ENCODE measurements at places on chromosomes 5 and 9.

- peak; percentile 14 for DNase-seq
These were observed 22.4 kb downstream of the CCL28 start for GRCh38 chr5:43389679-43390329.

GRCh38 chr9:131992906-131993657 is 86.6 kb downstream of the MED27 start:
- no peak for DNase-seq

DNA sequence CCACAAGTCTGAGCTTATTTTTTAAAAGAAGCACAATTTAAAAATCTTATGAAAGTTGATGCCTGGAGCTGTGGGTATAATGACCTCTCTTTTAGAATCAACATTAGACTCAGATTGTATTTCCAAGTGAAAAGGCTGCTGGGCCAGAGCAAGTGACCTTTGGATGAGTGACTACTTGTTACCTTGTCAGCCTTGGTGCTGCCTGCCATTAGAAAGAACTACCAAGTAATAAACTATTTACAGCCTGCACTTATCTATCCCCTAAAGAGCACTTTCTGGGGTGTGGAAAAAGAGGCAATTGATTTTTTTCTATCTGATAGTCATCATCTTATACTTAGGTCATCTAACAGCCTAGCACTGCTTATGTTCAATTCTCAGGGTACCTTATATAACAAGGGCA is 134.9 kb upstream of the FBXL17 start:
- DNase-seq: no peak

GRCh38 chr9:93574091-93574899 is 2.1 kb upstream of the PHF2 start:
- no peak for DNase-seq

DNA sequence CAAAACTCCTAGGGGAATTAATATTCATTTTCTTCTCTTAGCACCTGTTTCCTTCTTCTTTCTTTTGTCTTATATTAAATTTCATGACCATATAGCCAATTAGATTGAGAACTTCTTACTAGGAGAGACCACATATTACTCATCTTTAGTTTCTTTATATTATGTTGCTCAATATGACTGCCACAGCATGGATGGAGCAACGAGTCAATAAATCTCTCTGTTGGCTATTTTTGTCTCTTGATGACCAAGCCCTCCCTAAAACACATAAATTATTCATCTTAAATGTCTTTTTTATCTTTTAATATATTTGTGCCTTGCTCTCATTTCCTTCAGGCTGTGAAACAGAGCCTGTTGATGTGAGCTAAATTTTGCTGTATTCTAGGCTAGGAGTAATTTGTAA is 123.0 kb downstream of the ADAMTSL1 start:
- no peak for DNase-seq

DNA sequence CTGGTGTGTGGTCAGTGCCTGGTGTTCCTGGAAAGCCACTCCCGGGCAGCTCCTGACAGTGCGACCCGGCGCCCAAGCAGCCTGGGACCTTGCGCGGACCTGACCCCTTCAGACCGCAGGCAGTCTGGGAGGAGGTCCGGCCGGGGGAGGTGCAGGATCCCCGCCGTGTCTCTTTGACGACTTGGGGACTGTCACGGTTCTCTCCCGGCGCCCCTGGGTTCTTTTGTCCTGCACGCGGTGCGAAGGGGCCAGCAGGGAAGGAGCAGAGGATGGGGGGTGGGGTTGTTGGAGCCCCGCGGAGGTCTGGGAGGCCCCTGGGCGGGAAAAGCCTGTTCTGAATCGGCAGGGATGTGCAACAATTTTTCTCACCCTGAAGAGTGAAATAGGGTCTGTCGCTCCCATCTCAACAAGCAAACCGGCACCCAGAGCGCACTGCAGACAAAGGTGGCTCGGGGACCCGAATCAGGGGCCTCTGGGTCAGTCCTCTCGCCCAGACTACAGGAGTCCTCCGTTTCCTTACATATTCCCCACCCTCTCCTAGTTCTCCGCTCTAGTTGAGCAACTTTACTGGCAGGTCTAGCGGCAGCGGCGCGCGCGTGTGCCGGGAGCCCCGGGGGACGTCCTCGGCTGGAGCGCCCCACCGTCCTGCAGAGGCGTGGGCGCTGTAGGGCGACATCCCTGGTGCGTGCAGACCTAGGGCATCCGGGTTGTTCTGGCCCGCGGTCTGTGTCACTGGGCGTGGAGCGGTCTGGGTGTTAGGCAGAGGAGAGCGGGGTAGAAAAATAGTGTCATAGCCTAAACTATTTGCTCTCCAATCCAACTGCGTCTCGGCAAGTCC is 1.2 kb downstream of the VCAN start:
- DNase-seq: no peak

GRCh38 chr9:68844631-68845612 is 139.9 kb downstream of the PIP5K1B start:
- DNase-seq: peak; percentile 25

GRCh38 chr9:130805510-130806326 is 29.3 kb upstream of the ABL1 start:
- DNase-seq: no peak

GRCh38 chr5:57770039-57770438 is 287.4 kb upstream of the ACTBL2 start:
- no peak for DNase-seq

- DNase-seq: no peak
These were observed 268.2 kb downstream of the BRINP1 start for GRCh38 chr9:119101048-119101447.

DNA sequence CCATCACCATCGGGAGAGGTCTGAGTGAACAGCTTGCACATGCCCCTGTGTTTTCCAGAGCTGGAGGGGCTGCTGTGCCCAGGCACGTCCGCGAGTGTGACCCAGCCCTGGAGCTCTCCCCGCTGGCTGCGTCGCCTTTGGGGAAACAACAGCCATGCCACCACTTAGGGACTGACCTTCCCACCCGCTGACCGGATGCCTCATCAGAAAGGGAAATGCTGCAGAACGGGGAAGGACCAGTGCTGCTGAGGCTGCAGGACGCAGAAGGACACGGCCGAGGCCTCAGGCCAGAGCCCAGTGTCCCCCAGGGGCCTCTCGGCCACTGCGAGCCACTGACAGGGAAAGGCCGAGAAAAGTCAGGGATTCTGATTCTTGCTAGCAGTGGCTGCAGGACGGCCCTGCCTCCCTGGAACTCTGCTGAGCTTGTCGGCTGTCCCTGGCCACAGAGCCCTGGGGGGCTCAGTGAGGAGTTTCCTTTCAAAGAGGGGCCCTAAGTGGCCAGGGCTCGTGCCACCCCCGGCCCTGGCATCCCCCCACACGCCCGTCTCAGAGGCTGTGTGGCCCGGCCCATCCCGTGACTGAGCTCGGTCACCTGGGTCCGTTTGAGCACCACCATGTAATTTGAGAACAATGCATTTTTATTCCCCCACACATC is 130.8 kb downstream of the ZNF354C start:
- no peak for DNase-seq

DNA sequence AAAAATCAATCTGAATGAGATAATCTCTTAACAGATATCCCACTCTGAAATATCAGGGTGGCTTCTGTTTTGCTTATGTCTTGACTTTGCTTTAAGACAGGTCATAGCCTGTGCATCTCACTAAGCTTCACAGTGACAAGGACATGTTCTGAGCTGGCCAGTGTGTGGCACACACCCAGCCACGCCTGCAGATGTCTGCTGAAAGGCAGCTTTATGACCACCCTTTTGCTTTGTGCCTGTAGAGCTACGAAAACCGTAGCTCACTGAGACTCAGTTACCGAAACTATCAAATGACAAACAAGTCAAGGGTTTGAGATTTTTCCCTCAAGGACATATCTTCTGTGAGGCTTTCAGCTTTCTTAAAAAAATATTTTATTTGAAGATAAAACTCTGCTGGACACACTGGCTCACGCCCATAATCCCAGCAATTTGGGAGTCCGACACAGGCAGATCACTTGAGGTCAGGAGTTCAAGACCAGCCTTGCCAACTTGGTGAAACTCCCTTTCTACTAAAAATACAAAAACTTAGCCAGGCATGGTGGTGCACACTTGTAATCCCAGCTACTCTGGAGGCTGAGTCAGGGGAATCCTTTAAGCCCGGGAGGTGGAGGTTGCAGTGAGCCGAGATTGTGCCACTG is 233.2 kb downstream of the SPATA31A1 start:
- no peak for DNase-seq

GRCh38 chr9:110703669-110704068 is 35.1 kb downstream of the MUSK start:
- no peak for DNase-seq

- no peak for DNase-seq
These were observed 148.4 kb downstream of the MAN2A1 start for GRCh38 chr5:109838157-109838556.

GRCh38 chr5:116564756-116565490 is 9.7 kb downstream of the SEMA6A start:
- DNase-seq: no peak

DNA sequence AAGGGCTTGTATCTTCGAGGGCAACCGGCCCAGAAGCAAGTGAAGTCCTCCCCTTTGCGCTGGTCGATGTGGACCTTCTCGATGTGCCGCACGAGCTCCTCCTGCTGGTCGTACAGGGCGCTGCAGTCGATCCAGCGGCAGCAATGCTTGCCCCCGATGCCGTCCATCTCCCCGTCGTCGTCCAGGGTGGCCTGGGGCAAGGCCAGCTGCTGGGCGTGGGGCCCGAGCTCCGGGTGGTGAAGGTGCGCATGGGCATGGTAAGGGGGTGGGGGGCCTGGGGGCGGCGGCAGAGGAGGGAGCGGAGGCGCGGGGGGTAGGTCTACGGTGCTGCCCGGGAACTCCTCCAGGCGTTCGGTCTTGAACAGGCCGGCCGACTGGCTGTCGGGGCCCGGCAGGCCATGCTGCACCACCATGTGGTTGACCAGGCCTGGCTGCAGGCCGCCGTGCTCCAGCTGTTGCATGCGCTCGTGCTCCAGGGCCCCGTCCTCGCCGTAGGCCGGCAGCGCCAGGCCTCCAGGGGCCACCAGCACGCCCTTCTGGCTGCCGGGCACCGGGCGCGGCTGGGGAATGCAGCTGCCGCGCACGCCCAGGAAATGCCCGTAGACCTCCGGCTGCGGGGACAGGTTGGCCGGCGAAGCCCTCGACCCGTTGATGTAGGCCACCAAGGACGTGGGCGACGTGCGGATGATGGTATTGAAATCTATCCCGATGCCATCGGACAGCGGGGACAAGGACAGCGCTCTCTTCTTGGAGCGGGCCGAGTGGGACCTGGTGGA is 181.8 kb downstream of the GLIS3 start:
- no peak for DNase-seq

GRCh38 chr9:68429631-68430030 is 73.2 kb downstream of the PGM5 start:
- no peak for DNase-seq

DNA sequence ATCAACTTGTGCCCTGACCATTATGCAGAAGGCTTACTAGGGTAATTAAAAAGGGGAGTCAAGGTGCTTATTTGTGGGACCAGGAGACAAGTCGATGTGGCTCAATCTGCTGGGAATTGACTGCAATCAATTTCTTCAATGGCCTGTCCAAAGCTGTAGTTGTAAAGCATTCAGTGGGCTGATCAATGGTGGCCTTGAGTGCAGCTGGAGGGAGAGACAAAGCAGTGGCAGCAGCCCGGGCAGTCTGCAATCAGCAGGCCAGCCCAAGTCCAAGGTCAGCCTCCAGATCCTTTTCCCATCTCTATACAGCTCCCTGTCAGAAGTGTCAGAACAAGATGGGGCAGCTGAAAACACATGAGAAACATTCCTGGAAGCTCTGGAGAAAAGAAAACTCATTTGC is 51.0 kb upstream of the BRINP1 start:
- no peak for DNase-seq

DNA sequence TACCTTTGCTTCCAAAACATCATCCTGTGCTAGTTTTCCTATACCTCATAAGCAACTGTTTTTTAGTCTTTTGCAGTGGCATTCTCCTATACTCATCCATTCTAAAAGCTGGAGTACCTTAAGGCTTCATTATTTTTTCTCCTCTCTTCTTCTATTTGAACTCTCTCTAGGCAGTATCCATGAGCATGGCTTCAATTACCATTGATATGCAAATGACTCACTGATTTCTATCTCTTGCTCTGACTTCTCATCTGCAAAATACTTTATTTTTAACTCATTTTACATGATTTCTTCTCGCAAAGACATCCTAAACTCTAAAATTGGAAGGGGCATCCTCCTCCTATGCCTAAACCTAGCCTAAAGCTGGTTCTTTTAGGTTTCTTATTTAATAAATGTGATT is 365.1 kb upstream of the NUDT12 start:
- DNase-seq: no peak

- no peak for DNase-seq
These were observed 105.3 kb upstream of the NFIB start for GRCh38 chr9:14418941-14419937.

DNA sequence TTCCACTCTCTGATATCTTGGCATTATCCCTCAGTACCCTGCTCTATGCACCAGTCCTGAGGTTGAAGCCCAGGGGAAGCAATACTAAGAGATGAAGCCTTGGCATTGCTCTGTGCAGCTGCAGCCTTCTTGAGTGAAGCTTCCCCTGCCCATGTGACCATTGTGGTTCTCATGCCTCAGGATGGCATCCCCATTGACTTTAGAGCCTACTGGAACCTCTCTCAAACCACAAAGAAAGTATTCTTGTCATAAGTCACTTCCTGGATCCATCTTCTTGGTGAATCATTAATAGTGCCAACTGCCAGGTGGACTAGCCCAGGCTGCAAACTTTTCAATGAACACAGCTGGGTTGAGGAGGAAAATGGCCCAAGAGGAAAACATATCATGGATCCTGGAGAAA is 283.9 kb upstream of the RFX3 start:
- no peak for DNase-seq

DNA sequence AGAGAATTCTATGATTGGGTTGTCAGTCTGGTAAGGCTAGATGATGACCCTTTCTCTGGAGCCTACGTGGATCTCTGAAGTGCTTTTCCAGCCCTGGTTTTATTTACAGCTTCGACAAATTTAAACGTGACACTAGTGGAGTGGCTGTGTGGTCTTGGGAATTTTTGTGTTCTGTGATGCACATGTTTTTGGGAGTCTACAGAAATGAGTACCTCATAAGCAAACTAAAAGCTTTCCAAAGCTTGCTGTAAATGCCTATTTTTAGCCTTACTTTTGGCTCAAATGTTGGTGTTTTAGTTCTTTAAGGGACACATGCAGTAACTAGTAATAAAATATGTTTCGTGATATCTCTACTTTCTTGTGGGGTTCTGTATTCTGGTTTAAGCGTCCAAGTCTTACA is 3.3 kb downstream of the LARP1 start:
- no peak for DNase-seq

DNA sequence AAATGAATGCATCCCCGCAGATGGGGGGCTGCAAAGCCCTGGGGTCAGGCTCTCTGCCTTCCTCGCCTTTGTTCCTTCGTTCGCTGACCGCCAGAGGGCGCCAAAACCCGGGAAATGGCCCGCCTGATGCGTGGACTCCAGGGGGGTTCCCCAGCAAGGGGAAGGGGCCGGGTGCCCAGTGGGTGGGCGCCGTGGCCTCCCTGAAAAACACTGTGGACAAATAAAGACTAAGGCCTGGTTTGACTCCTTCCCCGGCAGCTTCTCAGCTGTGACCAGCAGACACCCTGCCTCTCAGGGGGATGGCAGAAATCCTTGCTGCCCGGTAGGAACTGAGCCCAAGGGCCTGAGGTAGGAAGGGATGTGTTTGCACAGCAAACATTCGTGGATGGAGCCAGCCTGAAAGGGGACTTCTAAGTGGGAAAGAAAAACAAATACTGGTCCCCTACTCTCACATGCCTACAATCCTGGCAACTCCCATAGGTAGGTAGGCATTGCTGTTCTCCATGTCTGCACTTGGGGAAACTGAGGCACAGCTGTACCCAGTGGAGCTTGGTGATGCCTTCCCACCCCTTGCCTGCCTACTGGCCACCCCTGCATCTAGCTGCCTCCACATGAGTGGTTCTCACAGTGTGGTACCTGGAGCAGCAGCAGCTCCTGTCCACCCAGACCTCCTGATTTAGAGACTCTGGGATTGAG is 57.7 kb downstream of the DUSP1 start:
- no peak for DNase-seq

All from hippocampal formation (tissue), 2 donors.